ENCODE measurements at places on chromosomes 5 and 9. TPM values are rescaled to one million over a fixed set of nuclear protein-coding genes. Genes with fewer than 3 reads are reported as not detected.

- no peaks in the 10 kb centered on the region for H3K27me3 ChIP-seq
- H3K4me1 ChIP-seq = peaks cover 4% of the 10 kb centered on the region
- peaks cover 10% of the 10 kb centered on the region for H3K36me3 ChIP-seq
- peak overlapping the region; percentile 86 for H3K4me3 ChIP-seq
- H3K27ac ChIP-seq = no peak overlapping the region
- peak; percentile 88 for DNase-seq
Observed at GRCh38 chr9:128702949-128703615, 779 bp downstream of the PKN3 start.

DNA sequence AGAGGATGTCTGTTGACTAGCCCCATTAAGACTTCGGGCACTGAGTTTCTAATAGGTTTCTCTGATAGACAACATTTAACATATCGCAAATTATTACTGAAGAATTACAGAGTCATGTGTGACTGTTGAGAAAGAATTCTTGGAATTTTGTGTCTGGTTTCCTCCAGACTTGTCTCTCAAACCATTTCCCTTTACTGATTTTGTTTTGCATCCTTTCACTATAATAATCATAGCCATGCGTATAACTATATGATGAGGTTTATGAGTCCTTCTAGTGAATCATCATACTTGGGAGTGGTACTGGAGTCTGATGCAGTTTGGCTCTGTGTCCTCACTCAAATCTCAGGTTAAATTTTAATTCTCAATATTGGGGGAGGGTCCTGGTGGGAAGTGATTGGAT, 27.0 kb downstream of the ZNF169 start:
- H3K36me3 ChIP-seq = peaks cover 31% of the 10 kb centered on the region
- no peaks in the 10 kb centered on the region for H3K27me3 ChIP-seq
- no peak for DNase-seq
- no peak overlapping the region for H3K4me3 ChIP-seq
- H3K27ac ChIP-seq = no peak overlapping the region

GRCh38 chr5:137923856-137924255, 34.6 kb downstream of the PKD2L2 start:
- no peak overlapping the region for H3K4me3 ChIP-seq
- no peak overlapping the region for H3K27ac ChIP-seq
- no peak for DNase-seq
- no peaks in the 10 kb centered on the region for H3K27me3 ChIP-seq
- no peaks in the 10 kb centered on the region for H3K4me1 ChIP-seq
- no peaks in the 10 kb centered on the region for H3K36me3 ChIP-seq

DNA sequence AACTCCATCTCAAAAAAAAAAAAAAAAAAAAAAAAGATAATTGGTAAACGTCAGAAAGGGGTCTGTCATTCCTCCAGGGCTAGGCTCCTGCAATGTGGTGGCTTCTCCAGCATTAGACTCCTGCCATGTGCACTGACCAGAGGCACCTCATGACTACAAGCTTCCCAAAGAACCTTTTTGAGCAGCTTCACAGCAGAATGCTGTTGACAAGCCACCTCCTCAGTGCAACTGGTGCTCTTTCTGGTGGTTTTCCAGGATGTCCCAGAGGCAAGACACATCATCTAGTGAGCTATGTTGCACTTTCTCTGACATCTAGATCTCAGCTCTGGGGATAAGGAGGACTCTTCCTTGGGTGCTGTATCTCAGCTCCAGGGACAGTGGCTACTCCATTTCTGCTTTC, 11.6 kb downstream of the RPL37 start:
- no peak overlapping the region for H3K27ac ChIP-seq
- H3K36me3 ChIP-seq = peaks cover 29% of the 10 kb centered on the region
- no peak for DNase-seq
- peaks cover 7% of the 10 kb centered on the region for H3K4me1 ChIP-seq
- H3K27me3 ChIP-seq = no peaks in the 10 kb centered on the region

- no peak overlapping the region for H3K4me3 ChIP-seq
- no peak for DNase-seq
- peaks cover 21% of the 10 kb centered on the region for H3K4me1 ChIP-seq
- H3K27ac ChIP-seq = peak overlapping the region; percentile 59
Observed at GRCh38 chr9:16106021-16106571, 553.3 kb downstream of the CCDC171 start.

- DNase-seq = no peak
- no peak within 1 kb of the TSS for H3K27ac ChIP-seq
- no peaks in the 10 kb centered on the region for H3K4me1 ChIP-seq
- H3K4me3 ChIP-seq = no peak within 1 kb of the TSS
Observed at GRCh38 chr5:36301858-36302603, at the start of gene RANBP3L. TSS of gene RANBP3L (minus strand) at chr5:36301902. CDS start at chr5:36301416, 486 bp downstream.

GRCh38 chr9:70525519-70525918, 111.1 kb upstream of the KLF9 start:
- H3K4me1 ChIP-seq = no peaks in the 10 kb centered on the region
- H3K36me3 ChIP-seq = no peaks in the 10 kb centered on the region
- no peak overlapping the region for H3K27ac ChIP-seq
- H3K27me3 ChIP-seq = no peaks in the 10 kb centered on the region

GRCh38 chr5:593511-593910, 18.6 kb upstream of the CEP72 start:
- H3K27me3 ChIP-seq = peaks cover 50% of the 10 kb centered on the region
- peak; percentile 20 for DNase-seq
- no peaks in the 10 kb centered on the region for H3K4me1 ChIP-seq
- no peak overlapping the region for H3K4me3 ChIP-seq

- H3K36me3 ChIP-seq = no peaks in the 10 kb centered on the region
- no peak overlapping the region for H3K4me3 ChIP-seq
- no peak for DNase-seq
- no peaks in the 10 kb centered on the region for H3K4me1 ChIP-seq
- H3K27me3 ChIP-seq = no peaks in the 10 kb centered on the region
Observed at GRCh38 chr5:168121138-168121494, 170.3 kb upstream of the WWC1 start.

DNA sequence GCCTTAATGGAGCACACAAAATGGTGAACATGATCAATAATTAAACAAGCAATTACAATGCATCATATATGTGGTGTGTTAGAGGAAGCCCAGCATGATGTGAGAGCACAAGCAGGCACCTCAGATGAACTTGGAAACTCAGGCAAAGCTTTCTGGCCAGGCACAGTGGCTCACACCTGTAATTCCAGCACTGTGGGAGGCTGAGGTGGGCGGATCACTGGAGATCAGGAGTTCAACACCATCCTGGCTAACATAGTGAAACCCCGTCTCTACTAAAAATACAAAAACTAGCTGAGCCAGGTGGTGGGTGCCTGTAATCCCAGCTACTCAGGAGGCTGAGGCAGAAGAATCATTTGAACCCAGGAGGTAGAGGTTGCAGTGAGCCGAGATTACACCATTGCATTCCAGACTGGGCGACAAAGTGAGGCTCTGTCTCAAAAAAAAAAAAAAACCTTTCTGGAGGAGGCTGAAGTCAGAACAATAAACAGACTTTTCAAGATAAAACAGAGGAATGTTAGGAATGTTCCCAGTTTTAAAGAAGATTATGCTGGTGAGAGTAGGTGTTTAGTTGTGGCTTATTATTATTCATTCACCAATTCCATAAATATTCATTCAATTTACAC, 159.4 kb downstream of the CEMIP2 start:
- no peaks in the 10 kb centered on the region for H3K4me1 ChIP-seq
- peak overlapping the region; percentile 15 for H3K4me3 ChIP-seq
- H3K36me3 ChIP-seq = no peaks in the 10 kb centered on the region

DNA sequence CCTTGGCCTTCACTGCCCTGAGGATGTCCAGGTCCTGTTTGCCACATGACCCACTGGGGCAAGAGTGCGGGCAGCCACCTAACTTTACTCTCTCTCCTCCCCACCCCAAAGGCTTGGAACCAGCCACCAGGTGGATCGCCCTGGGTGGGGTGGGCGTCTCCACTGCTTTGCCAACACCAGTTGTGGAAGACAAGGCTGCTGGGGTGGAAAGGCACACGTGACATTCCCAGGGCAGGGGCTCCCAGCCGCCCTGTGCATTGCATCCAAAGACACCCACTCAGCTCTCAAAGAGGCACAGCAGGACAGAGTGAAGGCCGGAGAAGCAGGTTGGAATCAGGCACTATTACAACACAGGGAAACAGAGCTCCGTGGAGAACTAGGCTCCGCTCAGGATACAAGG, 162.2 kb downstream of the OLFM1 start:
- H3K36me3 ChIP-seq = no peaks in the 10 kb centered on the region
- no peak for DNase-seq
- H3K27ac ChIP-seq = no peak overlapping the region
- no peaks in the 10 kb centered on the region for H3K27me3 ChIP-seq

GLDC gene
- 8.9 TPM for total RNA-seq

SERF1A gene
- total RNA-seq = 9.5 TPM

CXCL14 gene
- 0.44 TPM for total RNA-seq

Data from endodermal cell (in vitro differentiated cells).